ENCODE measurements at places on chromosomes 6 and 20.

DNA sequence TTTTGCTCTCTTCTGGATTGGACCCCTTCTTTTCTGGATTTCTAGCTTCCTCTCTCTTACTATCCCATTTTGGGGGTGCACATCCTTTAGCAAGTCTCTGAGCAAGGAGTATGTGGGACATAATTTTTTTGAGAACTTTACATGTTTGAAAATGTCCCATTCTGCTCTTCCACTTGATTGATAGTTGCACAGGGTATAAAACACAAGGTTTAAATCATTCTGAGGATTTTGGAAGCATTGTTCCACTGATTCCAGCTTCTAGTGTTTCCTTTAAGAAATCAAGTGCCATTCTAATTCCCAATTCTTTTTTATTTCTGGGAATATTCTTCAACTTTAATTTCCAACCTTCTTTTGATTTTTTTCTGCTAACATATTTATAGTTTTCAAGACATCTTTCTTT is 60.7 kb downstream of the APCDD1L start:
- no peak for DNase-seq

GRCh38 chr6:105873799-105874198 is 212.3 kb upstream of the PRDM1 start:
- no peak for DNase-seq

- no peak for DNase-seq
Observed at GRCh38 chr20:19456595-19457395, 244.4 kb downstream of the SLC24A3 start.

DNA sequence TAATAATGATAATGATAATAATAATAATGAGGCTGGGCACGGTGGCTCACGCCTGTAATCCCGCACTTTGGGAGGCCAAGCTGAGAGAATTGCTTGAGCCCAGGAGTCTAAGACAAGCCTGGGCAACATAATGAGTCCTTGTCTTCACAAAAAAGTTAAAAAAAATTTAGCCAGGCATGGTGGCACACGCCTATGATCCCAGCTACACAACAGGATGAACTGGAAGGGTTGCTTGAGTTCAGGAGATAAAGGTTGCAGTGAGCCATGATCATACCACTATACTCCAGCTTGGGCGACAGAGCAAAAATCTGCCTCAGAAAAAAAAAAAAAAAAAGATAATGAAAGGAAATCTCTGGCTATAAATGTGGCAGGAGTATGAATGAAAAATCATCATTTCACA is 213.4 kb downstream of the HIVEP2 start:
- DNase-seq = no peak

GRCh38 chr6:98653179-98653578 is 181.2 kb upstream of the POU3F2 start:
- DNase-seq = no peak

- peak; percentile 83 for DNase-seq
Observed at GRCh38 chr6:53651205-53651763, 14.3 kb downstream of the KLHL31 start.

- no peak for DNase-seq
Observed at GRCh38 chr20:22020201-22020600, 314.7 kb downstream of the PAX1 start.

DNA sequence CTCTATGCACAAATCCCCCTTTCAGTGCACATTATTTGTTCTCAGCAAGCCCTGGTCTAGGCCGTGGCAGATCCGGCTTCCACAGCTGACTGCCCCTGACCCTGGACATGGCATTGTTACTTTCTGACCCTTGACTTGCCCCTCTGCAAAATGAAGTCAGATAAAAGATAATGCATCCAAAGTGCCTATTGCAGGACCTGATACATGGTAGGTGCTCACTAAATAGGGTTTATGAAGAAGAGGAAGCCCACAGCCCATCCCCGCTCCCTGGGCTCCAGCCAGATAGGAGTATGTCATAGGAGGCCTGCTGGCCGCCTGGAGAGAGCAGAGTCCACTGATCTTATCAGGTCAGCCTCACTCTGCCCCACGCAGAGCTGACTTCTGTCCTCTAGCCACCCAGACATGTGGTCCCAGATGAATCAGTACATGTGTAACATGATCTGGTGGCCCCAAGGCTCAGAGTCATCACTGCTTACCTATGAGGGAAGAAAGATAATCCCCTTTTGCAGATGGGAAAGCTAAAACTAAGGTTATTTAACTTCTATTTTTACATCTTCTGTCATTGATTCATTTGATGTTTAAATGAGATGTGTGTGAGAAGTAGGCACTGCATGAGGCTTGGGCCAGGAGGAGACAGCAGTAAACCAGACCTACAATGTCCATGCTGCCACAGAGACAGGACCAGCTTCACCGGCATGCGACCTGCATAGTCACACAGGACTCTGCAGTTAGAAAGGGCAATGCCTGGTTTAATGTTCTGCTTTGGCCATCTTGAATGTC is 20.4 kb downstream of the MAFB start:
- no peak for DNase-seq

DNA sequence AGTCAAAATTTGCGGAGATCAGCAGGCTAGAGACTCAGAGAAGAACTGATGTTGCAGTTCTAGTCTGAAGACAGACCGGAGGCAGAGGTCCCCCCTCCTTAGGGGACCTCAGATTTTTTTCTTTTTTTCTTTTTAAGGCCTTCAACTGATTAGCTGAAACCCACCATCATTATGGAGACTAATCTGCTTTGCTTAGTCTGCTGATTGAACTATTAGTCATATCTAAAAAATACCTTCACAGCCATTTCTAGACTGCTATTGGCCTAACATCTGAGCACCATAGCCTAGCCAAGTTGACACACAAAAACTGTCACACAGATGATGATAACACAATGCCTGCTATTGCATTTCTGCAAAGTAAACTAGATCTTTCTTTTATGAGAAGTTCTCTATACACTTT is 141.1 kb upstream of the TNFAIP3 start:
- no peak for DNase-seq

DNA sequence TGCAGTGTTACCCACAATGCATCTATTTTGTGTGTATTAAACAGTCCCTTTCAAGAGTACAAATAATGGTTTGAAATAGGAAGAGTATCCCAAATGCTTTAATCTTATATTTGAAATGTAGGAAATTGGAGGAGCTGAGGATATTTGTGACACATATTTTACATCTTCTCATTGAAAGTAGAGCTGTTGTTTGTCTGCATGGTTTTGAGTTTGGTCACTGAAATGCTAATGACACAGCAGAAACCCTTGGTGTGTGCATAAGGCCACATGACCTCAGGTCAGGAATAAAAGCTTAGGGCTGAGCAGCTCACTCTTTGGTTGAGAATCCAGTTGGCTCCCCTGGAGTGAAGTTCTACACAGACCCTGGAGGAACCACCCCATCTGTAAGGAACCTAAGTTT is 49.8 kb downstream of the TPD52L1 start:
- DNase-seq = no peak

DNA sequence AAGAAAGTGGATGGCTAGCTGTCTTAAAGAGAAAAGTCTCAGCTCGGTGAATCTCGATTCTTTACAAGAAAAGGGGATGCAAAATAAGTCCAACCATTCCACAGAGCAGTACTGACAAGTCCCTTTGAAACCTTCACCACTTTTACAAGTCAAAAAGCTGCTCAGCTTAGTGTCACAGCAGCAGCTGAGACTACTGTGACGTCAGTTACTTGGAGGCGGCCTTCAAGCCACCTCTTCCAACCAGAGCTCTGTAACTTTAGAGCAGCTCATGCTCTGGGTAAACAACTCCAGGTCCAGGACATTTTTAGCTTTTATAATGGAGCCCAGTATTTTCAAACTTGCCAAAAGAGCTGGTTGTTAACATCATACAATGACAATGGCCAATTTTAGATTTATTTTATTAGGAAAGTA is at the start of gene KIAA0408:
Gene KIAA0408, minus strand, starts transcription at position 159 of the 411 bp plus-strand sequence. CDS start 5,408 bp downstream, outside the sequence.
- DNase-seq = no peak

DNA sequence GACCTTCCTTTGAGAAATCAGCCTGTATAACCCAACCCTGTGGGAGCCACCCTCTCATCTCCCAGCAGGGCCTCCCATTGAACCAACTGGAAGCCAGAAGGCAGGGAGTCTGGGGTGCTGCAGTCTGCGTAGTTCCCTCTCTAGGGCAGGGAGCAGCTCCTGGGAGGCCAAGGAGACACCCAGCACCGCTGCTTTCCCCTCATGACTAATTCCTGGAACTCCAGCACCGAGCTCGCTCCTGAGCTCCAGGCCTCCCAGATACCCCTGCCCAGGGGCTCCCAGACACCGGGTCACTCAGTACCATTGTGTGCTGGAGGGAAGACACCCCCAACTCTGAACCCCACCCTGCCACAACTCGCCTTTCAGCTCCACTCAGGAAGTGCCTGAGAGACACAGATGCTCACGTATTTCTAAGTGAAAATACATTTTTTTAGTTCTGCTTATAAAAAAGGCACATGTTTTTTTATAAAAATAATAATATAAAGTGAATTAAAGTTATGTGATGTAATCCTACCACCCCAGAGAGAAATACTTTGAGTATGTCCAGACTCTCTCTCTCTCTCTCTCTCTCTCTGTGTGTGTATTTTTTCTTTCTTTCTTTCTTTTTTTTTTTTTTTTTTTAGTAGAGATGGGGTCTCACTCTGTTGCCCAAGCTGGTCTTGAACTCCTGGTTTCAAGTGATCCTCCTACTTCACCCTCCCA is 17.5 kb downstream of the PIM1 start:
- no peak for DNase-seq

GRCh38 chr6:107369493-107369892 is 89.9 kb downstream of the PDSS2 start:
- DNase-seq = no peak

- no peak for DNase-seq
Observed at GRCh38 chr6:111870742-111871064, 2.5 kb downstream of the FYN start.

DNA sequence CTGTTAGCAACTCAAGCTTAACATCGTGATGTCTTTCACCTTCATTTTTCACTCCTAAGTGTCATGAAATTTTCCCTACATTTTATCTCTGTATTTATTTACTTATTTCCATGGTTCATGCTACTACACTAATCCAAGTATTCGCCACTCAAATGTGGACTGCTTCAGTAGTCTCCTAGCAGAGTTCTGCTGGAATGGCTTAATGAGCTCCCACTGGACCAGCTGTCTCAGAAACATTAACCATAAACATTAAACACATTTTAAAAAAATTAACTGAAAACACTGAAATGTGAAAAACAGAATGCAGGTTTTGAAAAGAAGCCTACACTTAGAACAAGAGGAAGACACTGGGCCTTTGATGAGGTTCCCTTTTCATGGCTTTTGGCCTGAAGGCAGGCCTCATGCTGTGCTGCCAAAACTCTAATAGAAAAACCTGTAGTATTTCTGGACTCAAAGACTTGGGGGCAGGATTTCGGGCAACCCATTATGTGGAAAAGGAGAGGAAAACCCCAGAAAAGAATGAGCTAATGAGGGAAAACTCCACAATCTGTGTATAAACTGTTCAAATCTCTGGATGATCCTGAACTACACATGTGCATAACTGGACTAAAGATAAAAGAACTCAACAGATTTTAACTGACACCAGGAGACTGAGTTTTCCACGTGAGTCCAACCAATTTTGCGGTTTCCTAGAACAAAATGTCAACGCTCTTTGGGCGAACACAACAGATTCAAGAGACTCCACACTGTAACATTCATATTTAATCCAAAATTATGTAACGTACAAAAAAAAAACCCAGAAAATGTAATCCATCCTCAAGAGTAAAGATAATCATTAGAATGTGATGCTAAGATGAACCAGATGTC is 33.0 kb downstream of the SAMD3 start:
- no peak for DNase-seq

DNA sequence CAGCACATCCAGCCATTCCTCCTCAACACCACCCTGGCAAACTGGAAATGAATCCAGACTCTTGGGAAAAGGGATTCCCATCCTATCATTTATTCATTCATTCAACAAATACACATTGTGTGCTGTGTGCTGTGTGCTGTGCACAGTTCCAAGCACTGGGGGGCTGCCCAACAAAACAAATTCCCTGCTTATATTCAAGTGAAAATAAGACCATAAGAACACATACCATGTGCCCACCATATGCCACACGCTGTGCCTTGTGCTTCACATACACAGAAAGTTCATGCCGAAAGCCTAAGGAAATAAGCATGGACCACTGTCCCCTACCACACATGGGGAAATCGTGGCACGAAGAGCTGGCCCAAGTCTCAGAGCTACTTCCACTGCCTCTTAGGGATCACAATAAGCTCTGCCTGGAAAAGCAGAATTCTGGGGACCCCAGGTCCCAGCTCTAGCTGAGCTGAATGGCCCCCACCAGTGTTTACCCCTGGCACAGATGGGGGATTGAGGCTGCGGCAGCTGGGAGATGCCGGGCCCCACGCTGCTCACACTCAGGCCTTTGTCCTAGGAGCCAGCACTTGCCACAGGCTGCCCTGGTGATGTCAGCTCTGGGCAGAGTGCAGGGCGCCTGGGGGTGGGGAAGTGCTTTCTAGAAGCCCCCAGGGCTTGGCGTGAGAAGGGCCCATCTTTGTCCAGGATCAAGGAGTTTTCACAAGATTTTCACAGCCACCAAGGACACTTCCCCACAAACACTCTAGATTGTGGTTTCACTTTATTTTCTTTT is 99.6 kb downstream of the PREX1 start:
- no peak for DNase-seq
